Activated CD4-positive, alpha-beta T cell treated with anti-CD3 and anti-CD28 coated beads, Interleukin-2, Interleukin-4, amounts not matched to agents 100 ng/mL and 50 ng/mL, durations not matched to agents 16 hours and 8 hours (primary cell): ENCODE measurements at places on chromosomes 3 and 15.

DNA sequence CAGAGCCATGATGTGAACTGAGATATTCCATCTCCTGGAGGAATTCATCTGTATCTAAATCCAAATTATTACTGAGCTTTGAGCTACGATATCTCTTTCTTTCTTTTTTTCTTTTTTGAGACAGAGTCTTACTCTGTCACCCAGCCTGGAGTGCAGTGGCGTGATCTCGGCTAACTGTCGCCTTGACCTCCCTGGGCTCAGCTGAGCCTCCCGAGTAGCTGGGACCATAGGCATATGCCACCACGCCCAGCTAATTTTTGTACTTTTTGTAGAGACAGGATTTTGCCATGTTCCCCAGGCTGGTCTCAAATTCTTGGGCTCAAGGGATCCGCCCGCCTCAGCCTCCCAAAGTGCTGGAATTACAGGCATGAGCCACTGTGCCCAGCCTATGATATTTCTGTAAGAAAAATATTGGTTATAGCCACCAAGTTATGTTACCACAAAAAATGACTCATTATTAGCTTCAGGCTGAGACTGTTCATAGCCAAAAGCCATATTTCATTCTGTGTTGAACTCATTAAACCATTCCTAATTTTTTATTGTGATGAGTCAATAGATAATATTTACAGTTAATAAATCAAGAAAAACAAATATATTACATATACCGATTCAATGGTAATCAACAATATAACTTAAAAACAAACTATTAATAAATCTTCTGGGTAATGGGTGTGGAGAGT lies 27.1 kb upstream of the SLC30A4 start:
- DNase-seq, result no peak

GRCh38 chr15:77904436-77904821 lies 173.1 kb downstream of the TBC1D2B start:
- DNase-seq, result no peak

GRCh38 chr15:42954291-42954690 lies 33.7 kb upstream of the TTBK2 start:
- DNase-seq, result no peak

DNA sequence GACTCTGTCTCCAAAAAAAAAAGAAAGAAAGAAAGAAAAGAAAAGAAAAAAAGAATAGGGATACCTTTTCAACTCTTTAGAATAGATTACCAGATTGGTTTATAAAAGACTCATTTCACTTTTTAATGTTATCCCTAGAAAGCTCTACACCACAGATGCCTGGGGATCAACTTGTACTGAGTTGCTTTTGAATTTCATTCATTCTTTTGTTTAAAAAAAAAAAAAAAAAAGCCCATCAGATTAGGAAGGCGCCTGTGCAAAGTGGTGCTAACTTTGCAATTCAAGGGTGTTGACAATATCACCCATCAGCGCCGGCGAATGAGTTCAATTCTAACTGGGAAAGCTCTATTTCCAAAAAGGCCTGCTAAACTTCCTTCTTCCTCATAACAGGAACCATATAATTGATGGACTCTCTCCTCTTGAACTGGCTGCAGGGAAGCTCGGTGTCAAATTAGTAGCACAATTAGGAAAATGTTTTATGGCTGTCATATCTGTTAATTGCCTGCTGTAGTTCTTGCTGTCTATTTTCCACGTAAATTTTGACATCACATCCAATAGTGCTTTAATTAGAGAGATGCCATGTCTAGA lies 48.8 kb downstream of the CDCP1 start:
- DNase-seq, result no peak

- no peak for DNase-seq
Observed at GRCh38 chr15:101664303-101664913, 12.2 kb upstream of the TM2D3 start.

GRCh38 chr3:155815030-155815545 lies 9.0 kb upstream of the C3orf33 start:
- DNase-seq, result no peak

DNA sequence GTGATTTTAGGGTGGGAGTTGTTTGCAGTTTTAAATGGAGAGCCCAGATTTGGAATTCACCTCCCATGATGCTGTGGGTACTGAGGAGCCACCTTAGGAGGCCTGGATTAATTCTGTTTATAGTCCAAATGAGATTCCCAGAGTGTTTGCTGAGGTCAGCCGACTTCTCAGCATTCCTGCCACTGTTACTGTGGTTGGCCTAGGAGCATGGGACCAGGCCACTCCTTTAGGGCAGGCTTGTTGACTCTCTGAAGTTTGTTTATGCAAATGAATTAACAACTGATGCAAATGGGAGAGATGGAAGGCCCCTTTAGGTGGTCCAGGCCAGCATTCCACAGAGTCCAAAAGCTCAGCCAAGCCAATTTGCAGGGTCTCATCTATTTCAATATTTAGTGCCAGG lies 46.1 kb downstream of the CACNA2D3 start:
- DNase-seq, result no peak

GRCh38 chr15:90015749-90016148 lies 14.6 kb downstream of the ZNF710 start:
- DNase-seq, result no peak

GRCh38 chr15:57015897-57016296 lies 97.5 kb downstream of the TCF12 start:
- no peak for DNase-seq

- peak; percentile 21 for DNase-seq
Observed at GRCh38 chr15:78438619-78439285, 736 bp downstream of the IREB2 start.

- DNase-seq, result no peak
Observed at GRCh38 chr3:193809106-193809505, 216.1 kb downstream of the OPA1 start.

DNA sequence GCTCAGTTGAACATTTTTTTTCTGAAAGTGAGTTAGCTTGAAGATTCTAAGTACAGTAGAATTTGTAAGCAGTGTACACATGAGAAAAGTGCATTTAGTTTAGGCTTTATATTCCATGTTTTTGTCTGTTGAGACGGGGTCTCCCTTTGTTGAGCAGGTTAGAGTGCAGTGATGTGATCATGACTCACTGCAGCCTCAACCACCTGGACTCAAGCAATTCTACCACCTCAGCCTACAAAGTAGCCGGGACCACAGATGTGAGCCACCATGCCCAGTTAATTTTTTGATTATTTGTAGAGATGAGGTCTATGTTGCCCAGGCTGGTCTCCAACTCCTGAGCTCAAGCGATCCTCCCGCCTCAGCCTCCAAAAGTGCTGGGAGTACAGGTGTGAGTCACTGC lies 5.3 kb upstream of the CSNK1G1 start:
- no peak for DNase-seq

GRCh38 chr3:168877899-168878298 lies 782.2 kb upstream of the GOLIM4 start:
- DNase-seq, result no peak

GRCh38 chr15:51619331-51620035 lies 3.1 kb downstream of the DMXL2 start:
- no peak for DNase-seq

DNA sequence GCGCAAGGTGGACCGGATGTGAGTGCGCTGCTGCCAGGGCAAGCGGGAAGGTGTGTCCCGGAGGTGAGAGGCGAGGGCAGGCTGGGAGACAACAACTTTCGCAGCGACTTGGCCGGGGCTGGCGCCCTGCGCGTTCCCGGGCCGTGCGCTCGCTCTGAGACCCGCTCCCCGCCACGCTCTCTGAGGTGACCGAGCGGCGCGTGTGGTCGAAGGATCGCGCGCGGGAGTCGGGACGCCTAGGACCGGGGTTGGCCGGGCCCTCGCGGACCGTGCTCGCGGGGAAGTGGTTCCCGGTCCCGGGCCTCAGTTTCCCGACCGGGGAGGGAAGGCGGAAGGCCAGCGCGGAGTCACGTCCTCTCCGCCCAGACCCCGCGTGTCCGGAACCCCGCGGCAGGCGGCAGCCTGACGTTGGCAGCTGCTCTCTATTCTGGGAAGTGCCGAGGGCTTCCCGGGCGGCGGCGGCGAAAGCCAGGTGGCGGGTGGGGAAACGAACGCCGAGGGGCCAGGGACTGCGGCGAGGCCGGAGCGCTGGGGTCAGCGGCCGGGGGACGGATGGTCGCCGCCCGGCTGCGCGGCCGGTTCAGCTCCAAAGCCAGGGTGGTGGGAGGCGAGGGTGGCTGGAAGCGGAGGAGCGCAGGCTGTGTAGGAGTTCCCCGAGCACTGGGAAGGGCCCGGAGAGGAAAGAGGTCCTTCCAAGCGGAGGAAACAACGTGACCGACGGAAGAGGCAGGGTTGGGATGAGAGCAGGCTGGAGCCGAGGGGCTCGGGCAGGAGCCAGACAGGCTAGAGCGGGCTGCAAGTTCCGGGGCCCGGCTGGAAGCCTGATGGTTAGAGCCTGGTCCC lies 1.0 kb upstream of the IGF2BP2 start:
- DNase-seq, result peak; percentile 31

- no peak for DNase-seq
Observed at GRCh38 chr15:71811036-71811736, 832 bp downstream of the NR2E3 start.

DNA sequence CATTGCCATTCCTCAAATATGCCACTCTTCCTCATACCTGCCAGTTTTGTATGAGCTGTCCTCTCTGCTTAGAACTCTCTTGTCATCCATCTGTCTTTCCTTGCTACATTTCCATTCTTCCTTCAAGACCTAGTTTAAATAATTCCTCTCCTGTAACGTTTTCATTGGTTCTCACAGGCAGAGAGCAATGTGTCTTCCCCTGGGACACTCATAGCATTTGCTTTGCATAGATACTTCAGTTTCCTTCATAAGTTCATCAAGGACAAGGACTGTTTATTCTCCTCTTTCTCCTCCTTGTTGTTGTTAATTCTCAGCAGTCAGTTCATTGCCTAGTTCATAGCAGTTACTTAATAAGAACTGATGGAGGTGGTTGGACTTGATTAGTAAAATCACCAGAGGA lies 10.5 kb downstream of the NR2C2 start:
- no peak for DNase-seq

- DNase-seq, result no peak
Observed at GRCh38 chr3:63986146-63986545, 37.1 kb downstream of the PSMD6 start.

- peak; percentile 33 for DNase-seq
Observed at GRCh38 chr3:186411994-186412393, 50.0 kb upstream of the DGKG start.

DNA sequence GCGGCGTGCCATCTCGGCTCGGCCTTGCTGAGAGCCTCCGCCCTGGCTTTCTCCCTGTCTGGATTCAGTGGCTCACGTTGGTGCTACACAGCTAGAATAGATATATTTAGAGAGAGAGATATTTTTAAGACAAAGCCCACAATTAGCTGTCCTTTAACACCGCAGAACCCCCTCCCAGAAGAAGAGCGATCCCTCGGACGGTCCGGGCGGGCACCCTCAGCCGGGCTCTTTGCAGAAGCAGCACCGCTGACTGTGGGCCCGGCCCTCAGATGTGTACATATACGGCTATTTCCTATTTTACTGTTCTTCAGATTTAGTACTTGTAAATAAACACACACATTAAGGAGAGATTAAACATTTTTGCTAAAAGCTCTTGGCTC lies 54.1 kb downstream of the PLXNA1 start:
- no peak for DNase-seq

DNA sequence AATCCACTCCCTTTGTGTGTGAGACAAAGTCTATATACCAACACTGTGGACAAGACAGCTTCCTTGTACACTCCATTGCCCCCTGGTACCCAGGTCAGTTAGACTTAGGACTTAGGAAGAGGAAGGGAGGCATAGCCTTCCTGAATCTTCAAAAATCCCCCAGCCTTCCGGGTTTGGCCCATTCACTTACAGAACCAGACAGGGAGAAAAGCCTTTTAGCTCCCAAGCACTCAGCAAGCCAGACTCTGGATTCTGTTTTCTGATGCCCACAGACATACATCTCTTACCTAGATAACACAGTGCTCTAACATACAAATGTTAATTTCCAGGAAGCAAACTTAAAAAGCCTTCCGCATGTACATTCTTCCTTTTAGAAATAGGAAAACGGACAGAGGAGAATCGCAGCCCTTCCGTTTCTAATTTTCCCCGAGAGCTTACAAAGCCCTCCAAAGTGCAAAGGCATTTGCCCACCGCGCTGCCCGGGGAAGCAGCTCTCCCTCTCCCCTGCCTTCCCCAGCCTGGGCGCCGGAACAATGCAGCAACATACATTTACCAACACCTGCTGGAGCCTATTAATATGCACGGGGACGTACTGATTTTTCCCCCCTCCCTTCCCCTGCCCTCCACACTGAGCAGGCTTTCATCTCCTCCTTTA lies 442.0 kb downstream of the MAGI1 start:
- DNase-seq, result no peak

DNA sequence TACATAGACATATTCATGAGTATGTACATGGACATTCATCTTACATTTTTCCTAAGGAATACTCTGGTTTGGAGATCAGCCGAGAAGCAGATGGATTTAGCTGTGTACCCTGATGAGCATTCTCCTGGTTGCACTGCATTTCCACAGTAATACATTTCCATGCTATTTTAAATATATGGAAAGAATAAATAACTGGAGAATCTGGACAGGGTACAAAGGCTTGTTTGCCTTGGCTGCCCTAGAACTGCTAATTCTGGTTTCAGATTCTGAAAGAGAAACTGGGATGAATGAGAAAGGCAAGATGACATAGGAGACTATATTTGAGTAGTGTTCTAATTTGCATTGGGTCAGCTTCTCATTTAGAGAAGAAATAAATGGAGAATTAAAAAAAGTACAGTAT lies 190.8 kb upstream of the FAM3D start:
- no peak for DNase-seq

DNA sequence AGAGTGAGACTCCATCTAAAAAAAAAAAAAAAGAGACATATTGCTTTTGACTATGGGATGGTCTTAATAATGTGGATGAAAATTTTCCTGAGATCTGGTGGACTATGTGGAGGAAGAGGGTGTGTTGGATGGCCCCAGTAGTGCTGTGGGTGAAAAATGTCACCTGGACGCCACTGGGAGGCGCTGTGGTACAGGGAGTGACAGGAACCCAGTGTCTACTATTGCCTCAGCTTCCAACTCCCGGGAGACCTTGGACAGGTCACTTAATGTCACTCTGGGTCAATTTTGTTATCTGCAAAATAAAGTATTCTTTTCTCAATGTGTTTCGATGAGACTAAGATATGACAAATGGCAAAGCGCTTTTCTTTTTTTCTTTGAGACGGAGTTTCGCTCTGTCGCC lies 27.7 kb upstream of the DCP1A start:
- DNase-seq, result peak; percentile 71

GRCh38 chr3:5168110-5168509 lies 19.4 kb upstream of the EDEM1 start:
- DNase-seq, result no peak

GRCh38 chr3:190345027-190345821 lies 23.0 kb upstream of the CLDN1 start:
- no peak for DNase-seq
